ENCODE measurements at places on chromosomes 6 and 20. TPM values are rescaled to one million over a fixed set of nuclear protein-coding genes. Genes with fewer than 3 reads are reported as not detected.

Gene VGLL2
- polyA plus RNA-seq, result not detected

Gene RIPPLY2
- 0.40 TPM for polyA plus RNA-seq

Gene ADGRF5
- polyA plus RNA-seq, result 41.2 TPM

Gene CRISP2
- 0.06 TPM for polyA plus RNA-seq

Gene WFDC12
- polyA plus RNA-seq, result not detected

Gene BNIP5
- polyA plus RNA-seq, result not detected

Gene UFL1
- polyA plus RNA-seq, result 15.6 TPM

Gene OR11A1
- not detected for polyA plus RNA-seq

Gene EEF1A2
- polyA plus RNA-seq, result 1.3 TPM

Gene GRIK2
- 4.1 TPM for polyA plus RNA-seq

- no peaks in the 10 kb centered on the region for H3K36me3 ChIP-seq
- no peak overlapping the region for H3K27ac ChIP-seq
- no peak for DNase-seq
- H3K4me3 ChIP-seq, result no peak overlapping the region
- H3K4me1 ChIP-seq, result no peaks in the 10 kb centered on the region
- no peaks in the 10 kb centered on the region for H3K27me3 ChIP-seq
Observed at GRCh38 chr20:6719369-6719721, 48.1 kb upstream of the BMP2 start.

DNA sequence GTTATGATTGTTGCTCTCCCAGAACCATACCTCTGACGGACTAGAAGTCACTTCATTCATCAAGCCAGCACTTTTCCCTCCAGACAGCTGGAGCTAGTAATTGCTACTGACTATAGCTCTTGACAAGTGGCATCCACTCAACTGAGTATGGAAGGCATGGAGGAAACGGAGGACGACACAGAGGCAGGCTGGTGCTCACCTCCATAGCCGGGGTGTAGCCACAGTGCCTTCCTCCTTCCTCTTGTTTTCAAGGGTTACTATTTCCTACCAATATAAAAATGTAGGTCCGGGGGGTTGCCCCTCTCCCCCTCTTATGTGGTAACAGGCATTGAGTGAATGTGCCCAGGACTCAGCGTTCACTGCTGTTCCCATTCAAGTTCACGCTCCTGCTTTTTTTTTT, 23.5 kb upstream of the FOXC1 start:
- DNase-seq, result no peak
- no peak overlapping the region for H3K4me3 ChIP-seq
- H3K27me3 ChIP-seq, result no peaks in the 10 kb centered on the region
- H3K4me1 ChIP-seq, result no peaks in the 10 kb centered on the region
- H3K36me3 ChIP-seq, result no peaks in the 10 kb centered on the region

GRCh38 chr6:89952105-89952671, 57.9 kb downstream of the GJA10 start:
- H3K36me3 ChIP-seq, result no peaks in the 10 kb centered on the region
- no peak for DNase-seq
- no peaks in the 10 kb centered on the region for H3K27me3 ChIP-seq
- H3K4me1 ChIP-seq, result no peaks in the 10 kb centered on the region
- no peak overlapping the region for H3K4me3 ChIP-seq

DNA sequence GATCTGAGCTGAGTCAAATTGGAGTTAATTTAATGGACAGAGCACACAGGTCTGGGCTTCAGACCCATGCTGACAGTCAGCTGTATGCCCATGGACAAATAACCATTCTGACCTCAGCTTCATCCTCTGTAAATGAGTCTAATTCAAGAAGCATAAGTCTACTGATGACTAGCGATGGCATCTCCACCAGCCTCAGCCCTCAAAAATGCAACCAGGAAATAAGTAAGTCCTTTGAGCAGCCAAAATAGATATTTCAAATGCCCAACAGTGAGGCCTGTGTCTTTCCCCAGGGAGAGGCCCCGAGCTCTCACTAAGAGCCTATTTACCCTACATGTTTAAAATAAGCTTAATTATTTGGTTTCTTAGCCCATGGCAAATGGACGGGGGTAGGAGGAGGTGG, 114.2 kb upstream of the MTHFD1L start:
- no peaks in the 10 kb centered on the region for H3K27me3 ChIP-seq
- DNase-seq, result no peak
- H3K4me3 ChIP-seq, result no peak overlapping the region
- H3K4me1 ChIP-seq, result peaks cover 6% of the 10 kb centered on the region

DNA sequence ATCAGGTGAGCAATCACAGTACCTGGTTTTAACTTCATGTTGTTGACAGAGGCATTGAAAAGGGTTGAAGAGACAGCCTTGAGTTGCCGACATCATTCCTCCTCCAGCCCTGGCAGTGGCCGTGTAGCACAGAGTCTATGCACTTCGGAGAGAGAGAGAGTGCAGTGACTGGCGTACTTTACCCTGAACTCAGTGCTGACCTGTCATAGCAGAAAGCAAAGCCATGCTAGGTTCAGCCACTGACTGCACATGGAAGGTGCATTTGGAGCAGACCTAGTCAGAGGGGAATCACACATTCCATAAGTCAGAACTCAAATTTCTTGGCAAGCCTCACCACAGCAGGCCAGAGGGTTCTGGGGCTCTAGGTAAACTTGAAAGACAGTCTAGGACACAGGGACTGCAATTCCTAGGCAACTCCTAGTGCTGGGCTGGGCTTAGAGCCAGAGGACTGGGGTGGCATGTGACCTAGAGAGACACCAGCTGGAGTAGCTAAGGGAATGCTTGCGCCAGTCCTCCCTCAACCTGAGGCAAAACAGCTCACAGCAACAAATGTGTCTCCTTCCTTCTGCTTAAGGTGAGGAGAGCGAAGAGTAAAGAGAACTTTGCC, 69.1 kb downstream of the ELOVL4 start:
- no peaks in the 10 kb centered on the region for H3K36me3 ChIP-seq
- H3K4me3 ChIP-seq, result no peak overlapping the region
- H3K27me3 ChIP-seq, result no peaks in the 10 kb centered on the region
- H3K4me1 ChIP-seq, result no peaks in the 10 kb centered on the region
- no peak for DNase-seq

- H3K4me3 ChIP-seq, result no peak overlapping the region
- H3K36me3 ChIP-seq, result no peaks in the 10 kb centered on the region
- H3K27ac ChIP-seq, result no peak overlapping the region
- no peaks in the 10 kb centered on the region for H3K27me3 ChIP-seq
Observed at GRCh38 chr6:15376900-15377487, 131.1 kb downstream of the JARID2 start.

GRCh38 chr6:21946298-21946783, 350.5 kb downstream of the PRL start:
- H3K27me3 ChIP-seq, result no peaks in the 10 kb centered on the region
- no peak overlapping the region for H3K4me3 ChIP-seq
- no peaks in the 10 kb centered on the region for H3K36me3 ChIP-seq
- no peak for DNase-seq

DNA sequence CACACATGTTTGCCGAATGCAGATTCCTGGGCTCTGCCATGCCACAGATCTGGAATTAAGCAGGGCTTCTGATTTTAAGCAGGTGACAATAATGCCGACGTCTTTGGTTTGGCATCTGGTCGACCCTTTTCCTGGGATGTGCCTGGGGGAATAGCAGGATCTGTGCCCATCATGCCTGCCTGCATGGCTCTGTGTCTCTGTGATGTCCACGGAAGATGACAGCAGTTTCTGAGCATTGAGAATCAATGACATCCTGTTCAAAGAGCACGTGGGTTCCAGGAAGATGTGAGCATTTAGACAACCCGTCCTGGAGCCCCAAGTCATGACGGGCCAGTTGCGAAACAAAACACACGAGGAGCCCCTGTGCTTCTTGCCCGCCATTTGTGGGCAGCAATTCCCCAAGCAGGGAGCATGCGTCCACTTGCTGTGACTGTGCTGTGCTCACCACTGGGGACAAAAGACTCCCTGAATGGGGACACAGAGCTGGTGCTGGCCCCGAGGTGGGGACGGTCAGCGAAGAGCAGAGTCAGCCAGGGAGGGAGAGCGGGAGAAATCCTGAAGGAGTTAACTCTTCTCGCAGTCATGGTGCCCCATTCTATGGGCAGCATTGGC, 110.1 kb downstream of the ERMARD start:
- no peaks in the 10 kb centered on the region for H3K27me3 ChIP-seq
- no peak overlapping the region for H3K27ac ChIP-seq
- no peak overlapping the region for H3K4me3 ChIP-seq
- H3K36me3 ChIP-seq, result no peaks in the 10 kb centered on the region

DNA sequence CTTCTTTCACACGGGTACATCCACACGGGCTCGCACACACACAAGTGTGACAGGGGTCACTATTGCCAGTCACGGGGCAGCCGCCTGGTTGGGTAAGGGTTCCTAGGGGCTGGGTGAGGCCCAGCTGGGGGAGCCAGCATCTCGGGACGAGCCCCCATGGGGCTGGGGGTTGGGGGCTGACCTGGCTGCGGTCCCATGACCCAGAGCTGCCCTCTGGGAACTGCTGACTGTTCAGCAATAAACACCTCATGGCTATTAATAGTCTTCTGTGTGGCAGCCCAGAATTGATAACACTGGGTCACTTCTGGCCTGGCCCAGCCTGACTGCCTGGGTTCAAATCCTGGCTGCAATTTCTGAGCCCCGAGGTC, 23.8 kb downstream of the VEGFA start:
- H3K4me1 ChIP-seq, result no peaks in the 10 kb centered on the region
- DNase-seq, result no peak
- no peaks in the 10 kb centered on the region for H3K36me3 ChIP-seq

GRCh38 chr20:19231359-19232035, 19.1 kb downstream of the SLC24A3 start:
- H3K4me1 ChIP-seq, result no peaks in the 10 kb centered on the region
- no peak overlapping the region for H3K4me3 ChIP-seq
- no peak overlapping the region for H3K27ac ChIP-seq
- H3K36me3 ChIP-seq, result no peaks in the 10 kb centered on the region

DNA sequence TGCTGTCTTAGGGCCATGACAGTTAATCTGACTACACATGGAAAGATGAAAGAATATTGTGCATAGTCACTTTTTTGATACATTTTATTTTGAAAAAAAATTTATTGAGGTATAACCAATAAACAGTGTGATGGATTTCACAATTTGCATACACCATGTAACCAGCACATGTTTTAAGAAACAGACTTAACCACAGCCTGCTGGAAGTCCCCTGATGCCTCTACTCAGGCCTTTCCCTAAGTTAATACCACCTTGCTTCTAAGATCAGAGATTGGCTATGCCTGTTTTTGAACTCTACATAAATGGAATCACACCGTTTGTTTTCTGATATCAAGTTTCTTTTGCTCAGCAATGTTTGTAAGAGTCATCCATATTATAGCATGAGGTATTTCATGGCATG, 136.3 kb downstream of the CFAP61 start:
- no peak overlapping the region for H3K27ac ChIP-seq
- no peak overlapping the region for H3K4me3 ChIP-seq
- no peak for DNase-seq
- H3K4me1 ChIP-seq, result no peaks in the 10 kb centered on the region

GRCh38 chr6:117237561-117237960, 27.8 kb upstream of the VGLL2 start:
- no peak overlapping the region for H3K27ac ChIP-seq
- no peaks in the 10 kb centered on the region for H3K36me3 ChIP-seq
- no peak overlapping the region for H3K4me3 ChIP-seq
- no peaks in the 10 kb centered on the region for H3K27me3 ChIP-seq
- DNase-seq, result no peak

- H3K27ac ChIP-seq, result peak overlapping the region; percentile 19
- H3K36me3 ChIP-seq, result no peaks in the 10 kb centered on the region
- H3K27me3 ChIP-seq, result no peaks in the 10 kb centered on the region
- peak; percentile 56 for DNase-seq
Observed at GRCh38 chr6:16319813-16320532, 81.6 kb downstream of the GMPR start.

GRCh38 chr6:168303982-168304751, 15.4 kb downstream of the DACT2 start:
- no peak overlapping the region for H3K4me3 ChIP-seq
- DNase-seq, result no peak
- no peaks in the 10 kb centered on the region for H3K36me3 ChIP-seq
- H3K27ac ChIP-seq, result no peak overlapping the region
- no peaks in the 10 kb centered on the region for H3K4me1 ChIP-seq
- no peaks in the 10 kb centered on the region for H3K27me3 ChIP-seq

- H3K4me3 ChIP-seq, result no peak overlapping the region
- no peaks in the 10 kb centered on the region for H3K36me3 ChIP-seq
- H3K4me1 ChIP-seq, result peaks cover 2% of the 10 kb centered on the region
- H3K27ac ChIP-seq, result no peak overlapping the region
- DNase-seq, result no peak
Observed at GRCh38 chr6:108176281-108177089, 10.7 kb downstream of the NR2E1 start.

- no peak for DNase-seq
- H3K27me3 ChIP-seq, result no peaks in the 10 kb centered on the region
- no peaks in the 10 kb centered on the region for H3K36me3 ChIP-seq
- H3K27ac ChIP-seq, result peak overlapping the region; percentile 50
- H3K4me1 ChIP-seq, result peaks cover 10% of the 10 kb centered on the region
Observed at GRCh38 chr20:31515072-31515774, 981 bp downstream of the HM13 start.

- no peak overlapping the region for H3K27ac ChIP-seq
- no peak for DNase-seq
- H3K4me3 ChIP-seq, result no peak overlapping the region
- H3K36me3 ChIP-seq, result no peaks in the 10 kb centered on the region
- H3K27me3 ChIP-seq, result no peaks in the 10 kb centered on the region
Observed at GRCh38 chr6:79048611-79049010, 29.4 kb downstream of the PHIP start.

- no peaks in the 10 kb centered on the region for H3K4me1 ChIP-seq
- H3K27ac ChIP-seq, result peak overlapping the region; percentile 98
- DNase-seq, result peak; percentile 76
Observed at GRCh38 chr6:31270788-31271640, 878 bp downstream of the HLA-C start.

GRCh38 chr20:24756292-24757025, 192.6 kb upstream of the CST7 start:
- no peak overlapping the region for H3K27ac ChIP-seq
- H3K36me3 ChIP-seq, result no peaks in the 10 kb centered on the region
- no peaks in the 10 kb centered on the region for H3K4me1 ChIP-seq
- H3K4me3 ChIP-seq, result no peak overlapping the region
- H3K27me3 ChIP-seq, result no peaks in the 10 kb centered on the region

Data from ovary (tissue), 10 donors.